Endothelial cell of umbilical vein (primary cell): ENCODE measurements at places on chromosomes 4 and X. TPM values are rescaled to one million over a fixed set of nuclear protein-coding genes. Genes with fewer than 3 reads are reported as not detected.

DNA sequence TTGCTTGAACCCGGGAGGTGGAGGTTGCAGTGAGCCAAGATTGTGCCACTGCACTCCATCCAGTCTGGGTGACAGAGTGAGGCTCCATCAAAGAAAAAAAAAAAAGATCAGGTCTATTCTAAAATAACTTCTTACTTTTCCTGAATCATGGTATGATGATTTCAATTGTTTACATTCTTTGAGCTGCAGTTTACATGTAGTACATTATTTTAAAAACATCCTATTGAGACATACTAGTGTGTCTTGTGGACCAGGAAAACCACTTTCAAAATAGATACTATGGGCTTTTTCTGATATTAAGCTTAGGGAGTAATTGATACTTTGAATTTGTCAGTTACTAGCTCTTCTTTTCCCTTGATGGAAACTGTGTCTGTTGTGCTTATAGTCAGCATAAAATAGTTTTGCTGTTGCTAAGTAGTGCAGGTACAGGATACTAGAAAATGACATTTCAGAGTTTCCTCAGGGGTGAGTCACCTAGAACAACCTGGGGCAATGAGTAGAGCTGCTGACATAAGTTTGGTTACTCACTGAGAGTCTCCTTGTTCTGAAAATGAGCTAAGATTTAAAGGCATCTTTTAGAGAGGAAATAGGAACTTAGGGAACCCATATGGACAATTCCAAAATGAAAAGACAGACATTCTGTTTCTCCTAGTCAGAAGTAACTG, 53.2 kb upstream of the C4orf54 start:
- no peaks in the 10 kb centered on the region for H3K36me3 ChIP-seq
- H3K4me1 ChIP-seq, result no peaks in the 10 kb centered on the region
- no peak overlapping the region for H3K4me3 ChIP-seq
- H3K27me3 ChIP-seq, result no peaks in the 10 kb centered on the region
- H3K27ac ChIP-seq, result no peak overlapping the region
- DNase-seq, result no peak

- no peaks in the 10 kb centered on the region for H3K4me1 ChIP-seq
- no peak overlapping the region for H3K4me3 ChIP-seq
- no peak overlapping the region for H3K27ac ChIP-seq
Observed at GRCh38 chr4:93876754-93877153, 48.2 kb downstream of the ATOH1 start.

DNA sequence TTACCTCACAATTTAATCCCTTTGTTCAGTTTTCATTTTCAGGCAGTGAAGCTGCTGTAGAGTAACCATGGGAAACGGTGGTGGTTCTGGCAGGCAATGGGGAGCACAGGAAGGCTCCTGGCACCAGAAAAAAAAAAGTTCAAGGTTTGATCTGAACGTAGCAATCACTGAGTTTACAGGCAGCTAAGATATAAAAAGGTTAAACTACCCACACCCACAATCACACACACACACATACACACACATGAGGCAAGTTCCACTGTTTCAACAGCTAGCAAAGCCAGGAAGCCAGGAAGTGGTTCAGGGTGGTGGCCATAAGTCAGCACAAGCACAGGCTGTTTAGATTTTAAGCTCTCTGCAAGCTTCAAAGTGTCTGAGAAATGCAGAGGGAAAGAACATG, at the start of gene SULT1B1:
SULT1B1 (minus strand) TSS at position 166 of the 400 bp plus-strand sequence. CDS start 5,403 bp downstream, outside the sequence.
- H3K36me3 ChIP-seq, result no peaks in the 10 kb centered on the region
- peak within 1 kb of the TSS; percentile 27 for H3K4me3 ChIP-seq
- DNase-seq, result peak; percentile 89
- peak within 1 kb of the TSS; percentile 95 for H3K27ac ChIP-seq
- peaks cover 69% of the 10 kb centered on the region for H3K4me1 ChIP-seq
- no peaks in the 10 kb centered on the region for H3K27me3 ChIP-seq

The GPR119 gene
- total RNA-seq, result not detected in 2 replicates

The PAGE2B gene
- not detected in 2 replicates for total RNA-seq

The VMA21 gene
- 34.2 and 40.9 TPM in 2 replicates for total RNA-seq
